Activated CD8-positive, alpha-beta memory T cell treated with anti-CD3 and anti-CD28 coated beads, Interleukin-2, amount 10 ng/mL, durations not matched to agents 7 days and 5 days (primary cell): ENCODE measurements at places on chromosomes 13 and 19. TPM values are rescaled to one million over a fixed set of nuclear protein-coding genes. Genes with fewer than 3 reads are reported as not detected.
A peak's percentile ranks its signal among the peaks of the same experiment; 100 is the strongest.

- H3K27me3 ChIP-seq: no peaks in the 10 kb centered on the region
- H3K36me3 ChIP-seq: no peaks in the 10 kb centered on the region
- H3K4me1 ChIP-seq: peaks cover 2% of the 10 kb centered on the region
- DNase-seq: no peak
- H3K27ac ChIP-seq: no peak overlapping the region
Measured at GRCh38 chr13:35856721-35857364, 274.3 kb downstream of the DCLK1 start.

DNA sequence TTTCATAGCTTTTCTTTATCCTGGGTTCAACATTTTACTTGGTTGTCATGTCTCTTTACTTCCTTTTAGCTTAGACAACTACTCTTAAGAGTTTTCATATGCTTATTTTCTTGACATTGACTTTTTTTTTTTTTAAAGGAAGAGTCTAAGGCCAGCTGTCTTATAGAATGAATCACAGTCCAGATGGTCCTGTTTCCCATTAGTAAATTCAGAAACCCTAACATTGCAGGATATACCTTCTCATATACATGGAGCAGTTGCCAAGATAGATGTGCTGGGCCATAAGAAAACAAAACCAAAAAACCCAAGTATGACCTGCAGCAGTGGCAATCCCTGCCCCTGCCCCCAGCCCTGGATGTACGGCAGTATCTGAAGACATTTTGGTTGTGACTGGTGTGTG lies 72.8 kb downstream of the COG3 start:
- H3K27ac ChIP-seq: peak overlapping the region; percentile 67
- peaks cover 20% of the 10 kb centered on the region for H3K4me1 ChIP-seq
- no peaks in the 10 kb centered on the region for H3K27me3 ChIP-seq
- H3K36me3 ChIP-seq: peaks cover 12% of the 10 kb centered on the region

DNA sequence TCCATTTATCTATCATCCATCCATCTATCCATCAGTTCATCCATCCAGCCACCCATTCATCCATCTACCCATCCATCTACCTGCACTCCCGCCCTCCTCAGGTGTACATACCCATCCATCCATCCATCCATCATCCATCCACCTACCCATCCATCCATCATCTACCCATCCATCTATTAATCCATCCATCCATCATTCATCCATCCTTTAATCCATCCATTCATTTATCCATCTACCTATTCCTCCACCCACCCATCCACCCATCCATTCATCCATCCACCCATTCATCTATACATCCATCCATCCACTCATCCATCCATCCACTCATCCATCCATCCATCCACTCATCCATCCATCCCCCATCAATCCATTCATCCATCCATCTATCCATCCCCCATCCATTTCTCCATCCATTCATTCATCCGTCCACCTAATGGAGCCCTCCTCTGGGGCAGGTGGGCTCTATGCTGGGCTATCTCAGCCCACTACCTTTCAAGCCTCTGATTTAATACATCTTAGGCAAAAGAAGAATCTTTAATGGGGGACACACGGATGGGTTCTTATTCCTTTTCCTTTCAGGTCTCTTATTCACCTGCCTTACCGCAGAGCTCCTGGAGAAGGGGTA lies 178.9 kb downstream of the URI1 start:
- H3K4me3 ChIP-seq: no peak overlapping the region
- H3K4me1 ChIP-seq: no peaks in the 10 kb centered on the region
- DNase-seq: no peak
- no peaks in the 10 kb centered on the region for H3K27me3 ChIP-seq
- H3K36me3 ChIP-seq: no peaks in the 10 kb centered on the region

- H3K27me3 ChIP-seq: no peaks in the 10 kb centered on the region
- H3K27ac ChIP-seq: no peak overlapping the region
- no peaks in the 10 kb centered on the region for H3K4me1 ChIP-seq
- H3K36me3 ChIP-seq: peaks cover 41% of the 10 kb centered on the region
- no peak overlapping the region for H3K4me3 ChIP-seq
Measured at GRCh38 chr13:60511637-60512036, 114.6 kb downstream of the TDRD3 start.

GRCh38 chr13:49029570-49029969 lies 53.9 kb downstream of the FNDC3A start:
- DNase-seq: no peak
- H3K36me3 ChIP-seq: peaks cover 45% of the 10 kb centered on the region
- H3K4me1 ChIP-seq: peaks cover 6% of the 10 kb centered on the region
- no peak overlapping the region for H3K27ac ChIP-seq
- no peak overlapping the region for H3K4me3 ChIP-seq

DNA sequence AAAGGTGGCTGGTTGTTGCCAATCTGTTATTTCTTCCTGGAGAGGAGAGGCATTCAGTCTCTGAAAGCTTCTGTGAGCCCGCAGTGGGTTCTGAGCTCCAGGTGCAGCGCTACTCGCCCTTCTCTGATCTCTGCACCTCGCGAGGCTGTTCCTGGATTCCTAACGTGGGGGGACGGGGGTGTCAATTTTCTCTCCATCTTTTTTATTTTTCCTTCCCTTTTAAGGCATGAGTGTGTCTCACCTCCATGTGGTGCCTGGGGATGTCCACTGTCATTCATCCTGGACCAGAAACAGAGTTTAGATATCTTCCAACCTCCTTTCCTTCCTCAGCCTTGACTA lies 626 bp downstream of the ZNF233 start:
- no peaks in the 10 kb centered on the region for H3K27me3 ChIP-seq
- H3K4me3 ChIP-seq: peak overlapping the region; percentile 60
- no peak for DNase-seq

DNA sequence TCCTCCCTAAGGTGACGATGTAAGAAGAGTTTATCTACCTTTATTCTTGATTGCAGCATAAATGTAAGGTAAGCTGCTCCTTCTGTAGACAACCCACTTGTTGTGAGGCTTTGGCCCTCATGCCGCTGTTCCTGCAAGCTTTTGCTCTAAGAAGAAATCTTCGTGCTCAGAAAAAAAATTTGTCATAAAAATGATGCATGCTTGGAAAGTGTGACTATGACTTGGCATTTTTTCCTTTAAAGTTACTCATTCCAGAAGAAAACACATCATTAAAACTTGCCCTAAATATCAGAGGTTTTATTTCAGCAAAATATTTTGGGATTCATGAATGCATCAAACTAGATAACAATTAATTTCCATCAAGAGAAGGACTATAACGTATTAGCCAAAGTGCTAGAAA lies 39.8 kb downstream of the KCTD12 start:
- no peaks in the 10 kb centered on the region for H3K36me3 ChIP-seq
- no peak overlapping the region for H3K27ac ChIP-seq
- no peak overlapping the region for H3K4me3 ChIP-seq
- no peak for DNase-seq
- H3K27me3 ChIP-seq: peaks cover 8% of the 10 kb centered on the region

GRCh38 chr13:101755228-101755887 lies 302.9 kb downstream of the ITGBL1 start:
- peaks cover 12% of the 10 kb centered on the region for H3K27me3 ChIP-seq
- H3K36me3 ChIP-seq: no peaks in the 10 kb centered on the region
- no peak overlapping the region for H3K27ac ChIP-seq
- no peak for DNase-seq
- H3K4me3 ChIP-seq: no peak overlapping the region

GRCh38 chr13:78608252-78608687 lies 4.9 kb upstream of the POU4F1 start:
- DNase-seq: no peak
- peak overlapping the region; percentile 53 for H3K4me3 ChIP-seq
- no peak overlapping the region for H3K27ac ChIP-seq

- no peaks in the 10 kb centered on the region for H3K4me1 ChIP-seq
- DNase-seq: no peak
- no peaks in the 10 kb centered on the region for H3K36me3 ChIP-seq
- peaks cover 16% of the 10 kb centered on the region for H3K27me3 ChIP-seq
Measured at GRCh38 chr19:48556163-48556562, 4.2 kb downstream of the SULT2B1 start.

- H3K4me1 ChIP-seq: peaks cover 2% of the 10 kb centered on the region
- no peak for DNase-seq
- peaks cover 10% of the 10 kb centered on the region for H3K27me3 ChIP-seq
Measured at GRCh38 chr13:73065665-73066340, 7.0 kb downstream of the KLF5 start.

- H3K4me1 ChIP-seq: no peaks in the 10 kb centered on the region
- H3K4me3 ChIP-seq: no peak overlapping the region
- no peaks in the 10 kb centered on the region for H3K27me3 ChIP-seq
- no peak overlapping the region for H3K27ac ChIP-seq
- H3K36me3 ChIP-seq: no peaks in the 10 kb centered on the region
Measured at GRCh38 chr13:109818886-109819285, 32.5 kb upstream of the IRS2 start.

GRCh38 chr13:42997381-42997780 lies 5.3 kb upstream of the EPSTI1 start:
- no peaks in the 10 kb centered on the region for H3K27me3 ChIP-seq
- H3K4me3 ChIP-seq: no peak overlapping the region
- H3K27ac ChIP-seq: no peak overlapping the region
- no peak for DNase-seq

- no peak overlapping the region for H3K4me3 ChIP-seq
- H3K4me1 ChIP-seq: no peaks in the 10 kb centered on the region
- peaks cover 25% of the 10 kb centered on the region for H3K36me3 ChIP-seq
- H3K27me3 ChIP-seq: no peaks in the 10 kb centered on the region
Measured at GRCh38 chr19:38162094-38162493, 61.9 kb downstream of the DPF1 start.

DNA sequence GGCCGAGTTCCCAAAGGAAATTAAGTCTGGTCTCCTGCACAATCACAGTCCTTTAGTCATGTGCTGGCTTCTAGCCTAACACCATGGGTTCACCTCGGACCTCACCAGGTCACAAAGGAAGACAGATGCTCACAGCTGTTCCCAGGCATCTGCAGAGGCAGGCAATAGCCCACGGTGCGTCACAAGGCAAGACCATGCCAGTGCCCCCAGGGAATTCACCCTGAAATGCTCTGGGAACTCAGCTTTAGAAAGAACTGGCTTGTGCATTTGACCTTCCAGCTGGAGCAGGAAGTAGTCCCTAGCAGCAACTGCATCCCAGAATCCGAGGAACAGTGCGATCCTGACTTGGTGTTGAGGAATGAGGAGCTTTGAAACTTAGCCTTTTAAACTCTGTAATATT lies 96.8 kb upstream of the WASF3 start:
- DNase-seq: no peak
- peaks cover 1% of the 10 kb centered on the region for H3K4me1 ChIP-seq
- H3K27ac ChIP-seq: no peak overlapping the region
- H3K4me3 ChIP-seq: no peak overlapping the region
- peaks cover 6% of the 10 kb centered on the region for H3K27me3 ChIP-seq

GRCh38 chr19:28471731-28472510 lies 741.0 kb downstream of the UQCRFS1 start:
- H3K36me3 ChIP-seq: no peaks in the 10 kb centered on the region
- no peak for DNase-seq
- H3K27me3 ChIP-seq: peaks cover 3% of the 10 kb centered on the region
- no peak overlapping the region for H3K27ac ChIP-seq
- H3K4me3 ChIP-seq: no peak overlapping the region
- no peaks in the 10 kb centered on the region for H3K4me1 ChIP-seq

- H3K4me3 ChIP-seq: no peak overlapping the region
- DNase-seq: no peak
- no peaks in the 10 kb centered on the region for H3K4me1 ChIP-seq
- H3K36me3 ChIP-seq: no peaks in the 10 kb centered on the region
- no peak overlapping the region for H3K27ac ChIP-seq
Measured at GRCh38 chr13:78689011-78689410, 30.1 kb upstream of the OBI1 start.

GRCh38 chr13:111640476-111640875 lies 320.0 kb downstream of the TEX29 start:
- no peaks in the 10 kb centered on the region for H3K36me3 ChIP-seq

DNA sequence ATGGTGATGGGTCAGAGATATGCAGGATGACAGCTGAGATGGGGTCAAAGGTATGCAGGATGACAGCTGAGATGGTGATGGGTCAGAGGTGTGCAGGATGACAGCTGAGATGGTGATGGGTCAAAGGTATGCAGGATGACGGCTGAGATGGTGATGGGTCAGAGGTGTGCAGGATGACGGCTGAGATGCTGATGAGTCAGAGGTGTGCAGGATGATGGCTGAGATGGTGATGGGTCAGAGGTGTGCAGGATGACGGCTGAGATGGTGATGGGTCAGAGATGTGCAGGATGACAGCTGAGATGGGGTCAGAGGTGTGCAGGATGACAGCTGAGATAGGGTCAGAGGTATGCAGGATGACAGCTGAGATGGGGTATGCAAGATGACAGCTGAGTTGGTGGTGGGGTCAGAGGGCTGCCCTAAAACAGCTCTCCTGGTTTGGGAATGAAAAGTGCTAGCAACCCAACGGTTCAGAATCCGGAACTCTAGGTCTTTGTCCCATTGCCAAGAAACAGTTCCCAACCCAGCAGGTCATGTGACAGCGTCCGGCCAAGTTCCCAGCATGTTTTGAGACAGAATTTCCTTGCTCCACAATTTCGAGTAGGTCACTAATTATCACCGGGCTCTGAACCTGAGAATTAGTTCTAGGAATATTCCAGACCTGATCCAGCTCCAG lies 3.2 kb downstream of the SELENOW start:
- H3K27me3 ChIP-seq: no peaks in the 10 kb centered on the region
- peaks cover 16% of the 10 kb centered on the region for H3K4me1 ChIP-seq
- H3K27ac ChIP-seq: no peak overlapping the region
- no peak overlapping the region for H3K4me3 ChIP-seq
- H3K36me3 ChIP-seq: peaks cover 18% of the 10 kb centered on the region

DNA sequence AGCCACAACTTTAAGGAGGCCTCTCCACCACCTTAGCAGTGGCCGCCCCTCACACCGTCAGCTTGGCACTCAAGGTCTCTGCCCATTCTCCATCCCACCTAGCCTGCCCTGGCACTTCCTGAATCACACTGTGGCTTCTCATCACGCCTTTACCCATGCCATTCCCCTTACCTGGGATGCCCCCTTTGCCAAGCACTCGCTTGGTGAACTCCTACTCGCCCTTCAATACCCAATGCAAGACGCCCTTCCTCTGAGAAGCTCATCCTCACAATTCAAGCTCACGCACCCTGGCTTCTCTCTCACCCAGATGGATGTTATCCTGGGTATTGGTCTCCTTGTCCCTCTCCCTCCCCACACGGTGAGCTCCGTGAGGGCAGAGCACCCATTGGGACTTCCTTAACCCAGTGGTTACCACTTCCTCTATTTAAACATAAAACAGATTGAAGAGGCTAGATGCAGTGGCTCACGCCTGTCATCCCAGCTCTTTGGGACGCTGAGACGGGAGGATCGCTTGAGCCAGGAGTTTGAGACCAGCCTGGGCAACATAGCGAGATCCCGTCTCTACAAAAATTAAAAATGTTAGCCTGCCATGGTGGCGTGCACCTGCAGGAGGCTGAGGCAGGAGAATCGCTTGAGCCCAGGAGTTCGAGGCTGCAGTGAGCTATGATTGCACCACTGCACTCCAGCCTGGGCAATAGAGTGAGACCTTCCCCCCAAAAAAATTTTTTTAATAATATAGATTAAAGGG lies 12.6 kb upstream of the SHD start:
- H3K27me3 ChIP-seq: no peaks in the 10 kb centered on the region
- peaks cover 36% of the 10 kb centered on the region for H3K4me1 ChIP-seq
- no peak for DNase-seq
- peaks cover 30% of the 10 kb centered on the region for H3K36me3 ChIP-seq
- H3K27ac ChIP-seq: peak overlapping the region; percentile 50

The EHD2 gene
- total RNA-seq: not detected

The OR7C1 gene
- total RNA-seq: not detected

The CCDC159 gene
- 16.1 TPM for total RNA-seq

The SLC8A2 gene
- 0.32 TPM for total RNA-seq
